Karpas-422 (cell line): ENCODE measurements at places on chromosomes 4 and X.

- DNase-seq, result no peak
Measured at GRCh38 chr4:139501927-139502899, 48.3 kb downstream of the RAB33B start.

DNA sequence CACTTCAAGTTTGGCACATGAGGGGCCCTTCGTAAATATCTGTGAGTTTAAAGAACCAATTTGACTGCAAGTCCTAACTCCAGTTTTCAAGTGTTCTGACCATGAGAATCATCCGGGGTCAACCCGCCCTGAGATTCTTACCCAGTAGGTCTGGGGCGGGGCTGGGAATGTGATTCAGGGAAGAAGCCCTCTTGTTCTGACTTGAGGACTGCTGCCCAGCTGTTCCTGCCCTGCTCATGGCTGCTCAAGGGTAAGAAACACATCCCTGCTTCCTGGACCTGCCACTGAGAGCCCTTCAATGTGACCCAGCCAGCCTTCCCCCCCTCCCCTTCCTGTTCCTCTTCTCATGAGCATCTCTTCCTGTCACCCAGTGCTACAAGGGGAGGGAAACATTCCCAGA is 92.7 kb upstream of the PGRMC2 start:
- no peak for DNase-seq

- DNase-seq, result peak; percentile 79
Measured at GRCh38 chrX:145393702-145394235, 146.5 kb downstream of the SPANXN1 start.

DNA sequence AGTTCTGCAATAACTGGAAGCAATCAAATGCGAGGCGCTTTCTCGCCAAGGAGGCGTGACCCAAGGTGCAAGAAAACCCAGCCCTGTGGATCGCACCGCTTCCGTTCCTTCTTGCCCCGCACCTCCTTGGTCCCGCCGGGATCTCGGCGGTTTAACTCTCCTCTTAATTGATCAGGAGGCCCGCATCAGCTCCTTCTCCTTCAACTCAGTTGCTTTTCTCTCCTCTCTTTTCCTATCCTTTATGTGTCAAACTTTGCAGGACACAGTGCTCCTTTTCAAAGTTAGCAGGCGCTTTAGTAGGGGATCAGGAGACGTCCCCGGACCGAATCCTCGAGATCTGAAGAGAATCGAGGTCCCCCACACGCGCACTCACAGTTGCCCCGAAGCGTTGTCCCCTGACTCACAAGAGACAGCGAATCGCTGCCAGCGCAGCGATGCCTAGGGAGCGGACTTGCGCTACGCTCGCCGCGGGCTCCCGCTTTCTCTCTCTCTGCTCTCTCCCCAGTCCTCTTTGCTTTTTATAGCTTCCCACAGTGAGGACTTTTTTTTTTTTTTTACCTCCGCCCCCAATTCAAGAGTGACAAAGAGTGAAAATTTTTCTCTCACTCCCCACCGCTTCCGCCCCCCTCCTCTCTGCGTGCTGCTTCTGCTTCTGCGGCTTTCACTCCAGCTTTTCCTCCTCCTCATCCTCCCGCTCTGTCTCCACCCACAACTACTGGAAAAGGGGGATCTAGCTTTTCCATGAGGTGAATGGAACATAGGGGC is at the start of gene DKK2:
TSS of gene DKK2 (minus strand) at position 495 of the 765 bp plus-strand sequence. CDS start 722 bp downstream, outside the sequence.
- no peak for DNase-seq

GRCh38 chr4:175970724-175971123 is 94.9 kb upstream of the WDR17 start:
- DNase-seq, result no peak

DNA sequence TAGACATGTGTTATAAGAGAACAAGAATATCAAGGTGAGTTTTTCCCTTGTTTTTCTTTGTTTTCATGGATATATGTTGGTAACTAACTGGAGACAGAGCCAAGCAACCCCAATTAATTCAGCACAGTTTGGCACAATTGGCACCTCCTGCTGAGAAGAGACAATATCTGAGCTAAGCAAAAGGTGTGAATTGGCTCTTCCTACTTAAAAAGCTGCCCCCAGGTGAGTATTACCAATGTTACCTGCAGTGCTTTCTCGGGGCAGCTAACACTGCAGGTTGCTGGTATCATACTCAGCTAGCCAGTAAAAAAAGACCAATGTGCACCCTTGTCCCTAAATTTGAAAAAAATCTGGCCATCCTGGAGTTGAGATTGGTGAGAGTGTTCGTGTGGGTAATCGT is 871.2 kb upstream of the TENM3 start:
- DNase-seq, result no peak

GRCh38 chr4:63458010-63458409 is 951.2 kb downstream of the TECRL start:
- DNase-seq, result no peak

DNA sequence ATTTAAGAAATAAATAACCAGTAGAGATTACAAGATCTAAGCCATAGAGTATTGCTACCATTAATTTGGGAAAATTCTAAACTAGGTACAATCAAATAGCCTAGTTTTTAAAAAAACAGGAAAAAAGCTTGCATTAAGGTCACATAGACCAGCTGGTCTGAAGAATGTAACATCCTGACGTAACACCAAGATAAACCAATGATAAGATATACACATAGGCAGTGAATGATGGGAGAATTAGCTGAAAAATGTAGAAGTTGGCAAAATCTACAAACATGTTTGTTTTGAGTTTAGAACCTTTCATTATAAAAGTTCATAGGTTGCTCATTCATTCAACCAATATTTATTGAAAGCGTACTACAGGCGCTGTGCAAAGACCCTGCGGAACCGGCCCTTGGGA is 120.0 kb downstream of the SH3RF1 start:
- no peak for DNase-seq

DNA sequence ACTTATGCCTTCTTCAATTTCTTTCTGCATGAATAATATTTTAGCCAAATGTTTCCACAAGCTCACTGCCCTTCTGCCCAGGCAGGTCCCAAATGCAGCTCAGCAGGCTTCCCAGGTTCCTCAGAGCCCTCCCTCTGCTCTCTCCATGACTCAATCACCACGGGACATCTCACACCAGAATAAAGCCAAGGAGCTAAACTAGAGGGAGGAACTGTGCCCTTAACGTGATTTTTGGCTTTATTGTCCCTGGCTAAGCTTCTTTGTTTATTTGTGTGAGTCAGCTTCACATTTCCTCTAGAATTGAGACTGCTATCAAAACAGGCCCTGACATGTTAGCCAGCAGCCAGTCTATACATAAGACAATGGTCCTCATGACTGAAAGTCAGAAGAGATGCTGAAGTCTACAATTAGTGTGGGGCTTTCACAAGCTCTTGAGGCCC is 186.4 kb upstream of the GALNT7 start:
- DNase-seq, result no peak

GRCh38 chr4:153514001-153514526 is 47.9 kb downstream of the TMEM131L start:
- DNase-seq, result no peak

GRCh38 chr4:30870513-30870912 is 150.3 kb downstream of the PCDH7 start:
- DNase-seq, result no peak

DNA sequence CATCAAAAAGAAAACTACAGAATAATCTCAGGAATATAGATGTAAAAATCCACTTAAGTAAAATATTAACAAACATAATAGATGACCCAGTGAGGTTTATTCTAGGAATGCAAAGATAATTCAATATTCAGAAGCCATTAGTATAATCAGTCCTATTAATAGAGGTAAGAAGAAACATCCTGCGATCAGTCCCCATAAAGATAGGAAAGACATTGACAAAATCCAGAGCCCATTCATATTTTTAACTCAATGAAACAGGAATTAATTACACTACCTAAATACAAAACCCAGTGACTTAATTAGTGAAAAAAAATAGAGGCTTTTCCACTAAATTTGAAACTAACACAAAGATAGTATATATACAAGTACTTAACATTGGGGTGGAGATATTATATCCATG is 321.4 kb upstream of the INTU start:
- no peak for DNase-seq

DNA sequence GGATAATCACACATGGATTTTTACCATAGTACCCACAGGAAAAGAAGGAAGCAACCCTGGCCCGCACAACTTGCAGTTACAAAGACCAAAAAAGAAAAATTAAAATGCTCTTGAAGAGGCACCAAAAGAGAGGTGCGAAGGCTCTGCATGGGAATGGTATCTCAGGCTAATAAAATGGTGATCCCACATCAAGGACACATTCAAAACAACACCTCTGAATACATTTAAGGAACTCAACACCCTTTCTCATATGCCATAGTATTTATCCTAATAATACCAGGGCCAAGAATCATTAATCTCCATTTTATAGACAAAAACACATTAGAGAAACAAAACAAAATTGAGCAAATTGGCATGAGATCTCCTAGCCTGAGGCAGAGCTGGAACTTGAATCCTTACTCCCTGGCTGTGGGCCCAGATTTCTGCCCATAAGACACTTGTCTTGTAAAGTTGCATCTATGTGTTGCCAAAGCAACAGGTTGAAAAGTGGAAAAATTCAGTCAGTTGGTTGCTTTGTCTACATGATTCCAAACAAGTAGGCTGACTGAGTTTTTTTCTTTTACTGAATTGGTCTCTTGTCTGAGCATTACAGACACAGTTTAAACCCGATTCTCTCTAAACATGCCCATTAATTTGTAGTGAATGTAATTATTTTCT is 33.5 kb downstream of the GUCY2F start:
- no peak for DNase-seq

DNA sequence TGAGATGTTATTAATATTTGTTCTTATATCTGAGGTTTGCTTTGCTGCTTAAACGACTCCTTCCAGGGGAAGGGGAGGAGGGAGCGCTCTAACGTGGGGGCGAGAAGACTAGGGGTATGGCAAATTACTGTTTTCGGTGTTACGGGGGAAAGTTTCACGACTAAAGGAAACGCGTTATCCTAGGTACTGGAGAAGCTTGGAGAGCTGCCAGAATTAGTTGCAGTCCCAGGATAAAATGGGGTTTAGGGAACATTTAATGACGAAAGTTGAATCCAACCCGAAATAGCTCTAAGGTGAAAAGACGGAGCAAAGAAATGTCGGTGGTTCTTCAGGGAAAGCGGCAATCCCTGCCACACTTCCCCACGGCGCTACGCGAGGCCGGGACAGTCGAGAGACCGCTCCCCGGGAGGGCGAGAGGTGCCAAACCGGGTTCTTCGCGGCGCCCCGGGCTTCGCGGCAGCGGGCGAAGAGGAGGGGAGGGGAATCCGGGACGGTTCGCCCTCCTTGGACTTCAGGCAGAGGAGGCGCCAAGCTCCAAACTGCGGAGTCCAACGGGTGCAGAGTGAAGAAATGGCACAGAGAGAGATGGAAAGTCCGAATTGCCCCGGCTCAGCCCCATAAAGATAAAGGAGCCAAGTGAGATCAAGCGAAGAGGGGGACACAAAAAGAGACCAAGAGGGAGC is 724 bp downstream of the THOC2 start:
- no peak for DNase-seq

GRCh38 chr4:37793562-37793961 is 32.9 kb upstream of the PGM2 start:
- DNase-seq, result peak; percentile 58

- DNase-seq, result peak; percentile 67
Measured at GRCh38 chr4:150126201-150126863, 48.1 kb downstream of the DCLK2 start.

DNA sequence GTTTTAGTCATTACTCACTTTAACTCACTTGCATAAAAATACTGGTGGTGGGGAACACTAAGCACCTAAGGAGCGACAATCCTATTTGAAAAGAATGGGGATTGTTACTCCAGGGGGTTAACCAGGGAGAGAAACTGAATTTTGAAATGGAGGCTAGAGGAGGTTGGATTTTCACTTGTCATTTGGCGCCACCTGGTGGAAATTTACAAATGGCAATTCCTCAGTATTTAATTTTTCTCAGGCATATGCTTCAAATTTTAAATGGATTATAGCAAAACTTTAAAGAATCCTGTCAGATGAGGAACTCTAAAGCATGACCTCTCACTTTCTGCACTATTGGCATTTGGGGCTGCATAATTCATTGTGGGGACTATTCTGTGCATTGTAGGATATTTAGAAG is 2.7 kb upstream of the GEMIN8 start:
- DNase-seq, result peak; percentile 91

GRCh38 chr4:26751838-26752237 is 108.8 kb upstream of the STIM2 start:
- no peak for DNase-seq

DNA sequence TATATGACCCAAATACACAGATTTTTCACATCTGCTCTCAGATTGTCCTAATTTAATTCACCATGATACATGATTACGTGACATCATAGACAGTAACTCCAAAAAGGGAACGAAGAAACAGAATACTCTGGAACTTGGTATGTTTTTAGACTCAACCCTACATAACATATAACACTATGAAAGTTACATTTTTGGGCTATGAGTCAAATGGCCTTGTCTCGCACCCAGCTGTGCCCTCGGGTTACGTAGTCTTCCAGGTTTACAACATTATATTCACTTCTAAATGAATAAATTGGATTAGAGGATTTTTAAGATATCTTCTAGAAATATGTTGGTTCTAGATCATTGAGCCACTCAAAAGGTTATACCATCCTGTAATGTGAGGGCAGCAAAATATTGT is 2089.6 kb upstream of the TENM3 start:
- no peak for DNase-seq

DNA sequence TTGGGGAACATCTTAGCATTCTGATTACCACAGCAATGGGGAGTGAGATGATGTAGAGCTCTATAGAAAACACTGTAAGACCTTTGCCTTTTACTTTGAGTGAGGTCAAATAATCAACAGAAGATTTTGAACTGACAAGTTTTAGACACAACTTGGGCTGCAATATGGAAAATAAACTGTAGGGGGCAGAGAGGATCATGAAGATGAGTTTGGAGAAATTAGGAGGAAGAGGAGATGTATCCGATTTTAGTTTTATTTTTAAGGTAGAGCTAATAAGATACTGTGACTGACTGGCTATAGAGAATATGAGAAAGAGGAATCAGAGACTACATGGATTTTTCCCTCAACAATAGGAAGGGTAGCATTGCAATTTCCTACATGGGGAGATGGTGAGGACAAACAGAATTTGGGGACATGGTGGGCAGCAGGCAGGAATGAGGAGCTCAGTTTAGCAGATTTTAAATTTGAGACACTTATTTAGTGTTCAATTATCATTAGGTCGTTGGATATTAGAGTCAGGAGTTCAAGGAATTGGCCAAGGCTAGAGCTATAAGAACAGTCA is 563.1 kb downstream of the INPP4B start:
- DNase-seq, result peak; percentile 57

GRCh38 chr4:152939621-152940020 is 3.5 kb downstream of the FHDC1 start:
- DNase-seq, result no peak

- DNase-seq, result no peak
Measured at GRCh38 chr4:90476019-90476418, 348.8 kb downstream of the CCSER1 start.

DNA sequence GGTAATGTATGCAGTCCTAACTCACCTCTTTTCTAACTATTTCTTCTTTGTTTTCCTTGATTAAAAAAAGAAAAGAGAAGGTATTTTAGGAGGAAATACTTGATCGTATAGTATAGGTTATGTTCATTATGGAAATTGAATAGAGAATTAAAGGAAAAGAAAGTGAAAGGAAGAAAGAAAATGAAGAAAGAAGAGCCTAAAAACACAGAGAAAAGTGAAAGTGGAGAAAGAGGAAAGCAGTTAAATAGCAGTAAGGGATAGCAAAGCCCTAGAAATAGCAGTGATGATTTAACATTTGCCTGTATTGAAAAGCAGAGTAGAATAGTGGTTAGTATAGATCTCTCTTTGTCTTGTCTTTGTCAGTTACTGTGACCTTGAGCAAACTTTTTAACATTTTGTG is 37.0 kb downstream of the MRPL1 start:
- DNase-seq, result no peak

GRCh38 chrX:112081781-112082652 is 559 bp downstream of the TRPC5 start:
- DNase-seq, result no peak
